Caco-2 (cell line): ENCODE measurements at places on chromosomes 12 and 14. TPM values are rescaled to one million over a fixed set of nuclear protein-coding genes. Genes with fewer than 3 reads are reported as not detected.

The LAG3 gene
- total RNA-seq: 1.9 and 3.2 TPM in 2 replicates

The CSRP2 gene
- 22.2 and 27.9 TPM in 2 replicates for total RNA-seq

DNA sequence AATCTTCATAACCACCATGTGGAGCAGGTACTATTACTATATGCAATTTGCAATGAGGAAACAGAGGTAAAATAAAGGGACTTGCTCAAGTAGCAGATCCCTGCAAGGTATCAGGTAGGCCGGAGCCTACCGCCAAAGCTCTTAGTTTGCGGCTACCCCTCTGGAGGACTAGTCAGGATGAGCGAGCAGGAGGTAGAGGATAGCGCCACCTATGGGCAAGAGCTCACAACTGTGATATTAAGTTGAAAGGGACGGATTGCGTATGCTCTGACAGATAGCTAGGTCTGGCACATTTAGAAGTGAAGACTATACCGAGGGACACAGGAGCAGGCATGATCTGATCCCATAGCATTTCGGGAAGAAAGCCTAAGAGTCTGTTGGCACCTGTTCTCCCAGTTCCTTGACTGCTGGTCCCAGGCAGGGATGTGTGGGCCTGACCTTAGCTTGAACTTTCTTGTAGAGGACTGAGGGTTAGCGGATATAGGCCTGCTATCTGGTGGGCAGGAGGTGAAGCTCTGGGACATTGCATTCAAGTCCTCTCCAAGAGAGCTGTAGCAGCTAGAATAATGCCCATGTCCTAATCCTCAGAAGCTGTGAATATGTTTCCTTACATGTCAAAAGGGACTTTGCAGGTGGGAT lies 48.0 kb downstream of the SLC17A8 start:
- no peaks in the 10 kb centered on the region for H3K4me1 ChIP-seq
- no peak overlapping the region for H3K4me3 ChIP-seq
- DNase-seq: peak; percentile 47
- no peaks in the 10 kb centered on the region for H3K27me3 ChIP-seq

DNA sequence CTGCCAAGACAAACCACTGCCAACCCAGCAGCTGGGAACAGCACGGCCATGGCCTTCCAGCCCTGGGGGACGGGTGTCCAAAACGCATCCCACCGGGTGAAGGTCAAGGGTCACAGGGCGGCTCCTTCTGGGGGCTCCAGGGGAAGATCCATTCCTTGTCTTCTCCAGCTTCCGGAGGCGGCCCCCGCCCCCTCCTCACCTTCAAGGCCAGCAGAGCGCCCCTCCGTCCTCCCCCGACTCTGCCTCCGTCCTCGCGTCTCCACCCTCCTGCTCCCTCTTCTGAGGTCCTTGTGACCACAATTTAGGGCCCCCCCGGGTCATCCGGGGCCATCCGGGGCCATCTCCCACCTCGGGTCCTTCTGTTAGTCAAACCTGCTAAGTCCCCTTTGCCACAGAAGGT lies 3.9 kb upstream of the NUDT14 start:
- DNase-seq: no peak
- H3K36me3 ChIP-seq: no peaks in the 10 kb centered on the region
- no peak overlapping the region for H3K4me3 ChIP-seq
- peaks cover 9% of the 10 kb centered on the region; the same call in 1 of the 2 replicates for H3K4me1 ChIP-seq
- no peaks in the 10 kb centered on the region for H3K27me3 ChIP-seq

The SPIC gene
- not detected in 2 replicates for total RNA-seq

The HHIPL1 gene
- 2.1 and 2.9 TPM in 2 replicates for total RNA-seq

- H3K36me3 ChIP-seq: peaks cover 4% of the 10 kb centered on the region
- H3K4me3 ChIP-seq: no peak overlapping the region
- H3K27me3 ChIP-seq: no peaks in the 10 kb centered on the region
- no peak for DNase-seq
- H3K27ac ChIP-seq: peak overlapping the region; percentile 73
Measured at GRCh38 chr12:6224550-6224949, 24.4 kb downstream of the CD9 start.

The KRT85 gene
- total RNA-seq: not detected in 2 replicates

DNA sequence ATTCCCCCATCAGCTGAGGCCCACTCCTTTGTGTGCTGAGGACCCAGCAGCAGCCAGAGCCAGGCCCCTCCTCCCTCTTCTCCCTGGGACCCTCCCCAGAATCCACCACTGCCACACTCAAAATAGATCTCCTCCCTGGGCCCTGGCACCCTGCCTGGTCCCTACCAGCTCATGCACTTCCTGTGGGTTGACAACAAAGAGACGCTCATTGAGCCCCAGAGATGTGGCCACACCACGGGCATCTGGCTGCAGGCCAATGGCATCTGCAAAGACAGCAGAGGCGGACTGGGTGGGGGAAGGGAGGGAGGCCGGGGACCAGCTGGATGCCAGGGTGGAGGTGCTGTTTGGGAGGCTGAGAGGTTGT lies 16.0 kb upstream of the ENDOU start:
- H3K27ac ChIP-seq: no peak overlapping the region
- no peak for DNase-seq
- H3K36me3 ChIP-seq: no peaks in the 10 kb centered on the region
- H3K4me1 ChIP-seq: peaks cover 5% of the 10 kb centered on the region; the same call in 1 of the 2 replicates
- H3K4me3 ChIP-seq: no peak overlapping the region
- no peaks in the 10 kb centered on the region for H3K27me3 ChIP-seq

DNA sequence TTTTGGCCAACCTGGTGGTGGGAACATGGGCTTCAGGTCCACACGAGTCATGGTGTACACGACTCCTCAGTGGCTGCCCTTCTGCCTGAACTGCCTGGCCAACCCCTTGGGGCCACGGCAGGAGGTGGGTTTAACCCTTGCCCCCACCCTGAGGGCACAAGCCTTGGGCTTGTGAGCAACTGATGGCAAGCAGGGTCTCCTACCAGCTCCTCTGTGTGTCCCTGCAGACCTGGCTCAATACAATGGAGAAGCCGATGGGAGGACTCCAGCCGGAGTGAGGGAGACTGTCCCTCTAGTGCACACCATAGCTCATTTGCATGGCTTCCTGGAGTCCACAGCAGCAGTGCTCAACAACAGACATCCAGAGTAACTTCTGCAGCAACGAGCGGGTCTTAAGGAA lies 28.0 kb downstream of the JAG2 start:
- DNase-seq: peak; percentile 20
- H3K27ac ChIP-seq: no peak overlapping the region
- no peaks in the 10 kb centered on the region for H3K36me3 ChIP-seq
- no peaks in the 10 kb centered on the region for H3K27me3 ChIP-seq
- no peak overlapping the region for H3K4me3 ChIP-seq
- no peaks in the 10 kb centered on the region for H3K4me1 ChIP-seq

DNA sequence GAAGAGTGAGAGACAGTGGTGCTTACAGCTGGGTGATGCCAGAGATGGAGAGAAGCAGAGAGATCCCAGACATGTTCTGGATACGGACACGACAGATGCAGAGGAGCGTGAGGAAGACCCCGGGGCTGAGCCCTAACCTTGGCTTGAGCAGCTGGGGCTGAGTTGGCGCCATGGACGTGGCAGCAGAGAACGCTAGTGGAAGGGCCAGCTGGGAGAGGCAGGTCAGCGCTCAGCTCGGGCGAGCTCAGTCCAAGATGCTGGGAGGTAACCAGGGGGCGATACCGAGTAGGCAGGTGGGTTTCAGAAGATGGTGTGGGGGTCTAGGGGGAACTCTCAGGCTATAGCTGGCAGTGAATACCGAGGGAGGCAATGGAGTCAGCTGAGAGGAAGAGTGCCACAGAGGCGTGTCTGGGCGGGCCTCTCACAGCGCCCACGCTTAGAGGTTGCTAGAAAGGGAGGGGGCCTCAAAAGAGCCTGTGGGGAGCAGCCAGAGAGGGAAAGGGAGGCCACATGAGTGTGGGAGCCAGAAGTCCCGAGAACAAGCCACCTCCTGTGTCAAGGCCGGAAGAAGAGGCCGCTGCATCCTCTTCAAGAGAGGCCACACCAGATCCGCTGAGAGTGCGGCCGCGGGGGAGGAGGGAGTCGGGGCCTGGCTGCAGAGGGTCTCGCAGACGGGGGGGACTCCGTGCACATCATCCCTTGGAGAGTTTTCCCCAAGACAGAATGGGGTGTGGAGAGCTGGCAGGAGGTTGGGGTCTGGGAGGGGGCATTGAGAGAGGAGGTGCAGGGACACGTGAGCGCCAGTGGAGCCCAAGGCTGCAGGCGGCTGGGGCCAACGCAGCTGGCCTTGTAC lies 57.0 kb upstream of the DIO3 start:
- DNase-seq: no peak
- 0 out of 2 replicates have a peak, but pooled peaks cover 5% of the 10 kb centered on the region for H3K4me1 ChIP-seq
- H3K27ac ChIP-seq: peak overlapping the region; percentile 28
- no peak overlapping the region for H3K4me3 ChIP-seq
- no peaks in the 10 kb centered on the region for H3K36me3 ChIP-seq
- H3K27me3 ChIP-seq: no peaks in the 10 kb centered on the region

- peaks cover 13% of the 10 kb centered on the region for H3K4me1 ChIP-seq
- no peak for DNase-seq
- H3K4me3 ChIP-seq: no peak overlapping the region
- no peaks in the 10 kb centered on the region for H3K36me3 ChIP-seq
Measured at GRCh38 chr14:74599321-74599761, 12.7 kb downstream of the LTBP2 start.

DNA sequence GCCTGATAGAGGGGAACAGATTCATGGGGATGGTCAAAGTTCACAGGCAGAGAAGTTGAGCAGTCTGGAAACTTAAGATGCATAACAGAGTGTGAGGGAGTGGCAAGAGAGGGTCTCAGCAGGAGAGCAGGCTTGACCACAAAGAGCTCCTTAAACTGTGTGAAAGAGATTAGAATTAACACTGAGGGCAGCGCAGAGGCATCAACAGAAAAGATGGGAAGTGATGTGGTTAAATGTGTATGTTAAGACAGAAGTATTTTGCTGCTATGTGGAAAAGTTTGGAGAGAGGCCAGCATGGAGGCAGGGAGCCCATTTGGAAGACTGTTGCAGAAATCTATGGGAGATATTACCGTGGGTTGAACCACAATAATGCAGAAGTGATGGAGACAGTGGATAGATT lies 122.7 kb upstream of the LMNTD1 start:
- no peak overlapping the region for H3K4me3 ChIP-seq
- H3K27ac ChIP-seq: no peak overlapping the region
- peaks cover 22% of the 10 kb centered on the region for H3K4me1 ChIP-seq

- peaks cover 23% of the 10 kb centered on the region for H3K4me1 ChIP-seq
- DNase-seq: peak; percentile 38
- H3K27me3 ChIP-seq: peaks cover 14% of the 10 kb centered on the region
- no peak within 1 kb of the TSS for H3K27ac ChIP-seq
Measured at GRCh38 chr12:48978291-48978740, at the start of gene WNT1. Gene WNT1, plus strand, starts transcription at chr12:48978322. Its CDS starts 329 bp downstream, at chr12:48978651.

The RDH12 gene
- 0.28 TPM in 1 of 2 replicates, not detected in the other for total RNA-seq

The RPGRIP1 gene
- total RNA-seq: 0.12 TPM in 1 of 2 replicates, not detected in the other

DNA sequence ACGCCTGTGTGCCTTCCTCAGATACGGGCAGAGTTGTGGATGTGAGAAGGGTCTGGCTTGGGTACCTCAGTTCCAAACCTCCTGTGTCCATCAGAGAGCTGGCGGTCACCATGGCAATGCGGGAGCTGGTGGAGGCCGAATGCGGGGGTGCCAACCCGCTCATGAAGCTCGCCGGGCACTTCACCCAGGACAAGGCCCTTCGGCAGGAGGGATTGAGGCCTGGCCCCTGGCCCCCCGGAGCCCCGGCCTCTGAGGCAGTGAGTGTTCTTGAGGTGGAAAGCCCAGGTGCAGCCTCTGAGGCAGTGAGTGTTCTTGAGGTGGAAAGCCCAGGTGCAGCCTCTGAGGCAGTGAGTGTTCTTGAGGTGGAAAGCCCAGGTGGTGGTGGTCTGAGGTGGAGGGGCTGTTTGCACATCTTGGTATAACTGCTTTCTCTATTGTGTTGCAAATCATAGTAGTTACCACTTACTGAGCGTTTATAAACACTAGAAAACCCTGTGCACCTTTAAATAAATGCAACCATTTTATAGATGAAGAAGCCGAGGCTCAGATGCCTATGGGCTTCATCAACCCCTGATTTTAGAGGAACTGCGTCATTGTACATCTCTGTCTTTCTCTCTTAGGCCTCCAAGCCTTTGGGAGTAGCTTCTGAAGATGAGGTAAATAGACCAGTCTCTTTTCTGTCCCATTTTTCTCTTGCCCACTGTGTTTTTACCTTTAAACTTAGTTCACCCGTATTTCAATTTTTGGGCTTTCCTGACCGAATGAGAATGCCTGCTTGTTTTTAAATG lies 976 bp downstream of the PEX5 start:
- DNase-seq: peak; percentile 56
- peak overlapping the region; percentile 90 for H3K27ac ChIP-seq
- peaks cover 23% of the 10 kb centered on the region for H3K4me1 ChIP-seq
- H3K36me3 ChIP-seq: no peaks in the 10 kb centered on the region

GRCh38 chr12:116101991-116102390 lies 175.5 kb downstream of the MED13L start:
- DNase-seq: no peak
- H3K4me1 ChIP-seq: no peaks in the 10 kb centered on the region
- H3K36me3 ChIP-seq: no peaks in the 10 kb centered on the region
- H3K4me3 ChIP-seq: no peak overlapping the region

DNA sequence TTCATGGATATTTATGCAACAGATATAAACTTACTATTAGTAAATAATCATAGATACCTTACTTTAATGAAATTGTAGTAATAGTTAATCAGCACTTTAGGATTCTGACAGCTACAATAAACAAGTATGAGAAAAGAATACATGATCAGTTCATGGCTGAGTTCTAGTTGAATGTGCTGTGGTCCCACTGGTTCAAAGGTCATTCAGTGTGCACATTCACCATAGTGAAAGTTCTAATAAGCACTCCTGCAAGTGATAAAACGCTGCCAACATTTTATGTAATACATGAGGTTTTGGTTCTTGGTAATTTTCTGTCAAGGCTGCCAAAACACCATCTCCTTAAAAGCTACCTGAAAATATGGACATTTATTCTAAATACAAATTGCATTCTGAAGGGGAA lies 92.6 kb downstream of the NUMB start:
- H3K4me3 ChIP-seq: no peak overlapping the region
- H3K27me3 ChIP-seq: no peaks in the 10 kb centered on the region

DNA sequence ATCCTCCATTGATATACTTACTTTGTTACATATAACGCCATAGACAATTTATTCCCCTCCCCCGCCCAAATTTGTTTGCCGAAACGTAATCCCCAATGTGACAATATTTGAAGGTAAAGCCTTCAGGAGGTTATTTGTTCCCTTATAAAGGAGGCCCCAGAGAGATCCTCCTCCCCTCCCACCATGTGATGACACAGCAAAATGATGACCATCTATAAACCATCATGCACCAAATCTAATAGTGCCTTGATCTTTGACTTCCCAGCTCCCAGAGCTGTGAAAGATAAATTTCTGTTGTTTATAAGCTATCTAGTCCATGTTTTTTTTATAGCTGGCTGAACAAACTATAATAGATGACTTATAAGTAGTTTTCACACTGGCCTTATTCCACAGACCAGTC lies 122.2 kb downstream of the PTPRO start:
- H3K27ac ChIP-seq: no peak overlapping the region
- no peak for DNase-seq
- H3K27me3 ChIP-seq: no peaks in the 10 kb centered on the region
- H3K4me1 ChIP-seq: no peaks in the 10 kb centered on the region
- H3K36me3 ChIP-seq: no peaks in the 10 kb centered on the region
- no peak overlapping the region for H3K4me3 ChIP-seq

The XPOT gene
- 164 and 174 TPM in 2 replicates for total RNA-seq

GRCh38 chr12:13504736-13505135 lies 308.2 kb downstream of the EMP1 start:
- H3K4me1 ChIP-seq: peaks cover 14% of the 10 kb centered on the region; the same call in 1 of the 2 replicates
- DNase-seq: no peak
- H3K27me3 ChIP-seq: no peaks in the 10 kb centered on the region
- H3K36me3 ChIP-seq: no peaks in the 10 kb centered on the region
- no peak overlapping the region for H3K4me3 ChIP-seq
